ENCODE measurements at places on chromosomes 6 and 20.

- no peak for DNase-seq
Measured at GRCh38 chr6:134115715-134116074, 63.3 kb upstream of the SLC2A12 start.

DNA sequence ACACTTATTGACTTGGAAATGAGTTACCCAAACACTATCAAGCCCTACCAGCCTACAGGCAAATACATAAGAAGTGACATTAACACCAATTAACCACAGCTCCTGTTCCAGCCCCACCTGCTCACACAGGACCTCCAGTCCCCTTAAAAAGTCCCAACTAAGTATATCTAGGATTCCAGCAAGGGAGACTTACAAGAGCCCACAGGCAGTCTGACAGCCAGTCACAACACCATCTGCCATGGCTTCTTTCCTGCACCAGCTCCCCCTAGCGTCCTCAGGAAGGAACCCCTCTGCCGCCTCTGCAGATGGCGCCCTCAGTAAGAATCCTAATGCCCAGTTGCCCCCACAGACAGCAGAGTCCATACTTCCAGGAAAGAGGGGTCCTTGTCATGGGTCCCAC, 122.1 kb downstream of the HIVEP2 start:
- no peak for DNase-seq

GRCh38 chr6:130603391-130603790, 223.8 kb upstream of the SMLR1 start:
- no peak for DNase-seq

GRCh38 chr6:36701401-36701991, 3.9 kb downstream of the RAB44 start:
- no peak for DNase-seq

GRCh38 chr20:50915424-50915823, 15.8 kb downstream of the ADNP start:
- no peak for DNase-seq

- DNase-seq: no peak
Measured at GRCh38 chr20:8067082-8067481, 47.5 kb upstream of the TMX4 start.

GRCh38 chr6:69343851-69344250, 453.0 kb downstream of the LMBRD1 start:
- no peak for DNase-seq

- no peak for DNase-seq
Measured at GRCh38 chr6:166815629-166816028, 140.7 kb downstream of the RNASET2 start.

GRCh38 chr6:170289951-170290295, 955 bp downstream of the DLL1 start:
- DNase-seq: no peak

GRCh38 chr6:143802833-143803565, 40.1 kb upstream of the LTV1 start:
- DNase-seq: no peak

DNA sequence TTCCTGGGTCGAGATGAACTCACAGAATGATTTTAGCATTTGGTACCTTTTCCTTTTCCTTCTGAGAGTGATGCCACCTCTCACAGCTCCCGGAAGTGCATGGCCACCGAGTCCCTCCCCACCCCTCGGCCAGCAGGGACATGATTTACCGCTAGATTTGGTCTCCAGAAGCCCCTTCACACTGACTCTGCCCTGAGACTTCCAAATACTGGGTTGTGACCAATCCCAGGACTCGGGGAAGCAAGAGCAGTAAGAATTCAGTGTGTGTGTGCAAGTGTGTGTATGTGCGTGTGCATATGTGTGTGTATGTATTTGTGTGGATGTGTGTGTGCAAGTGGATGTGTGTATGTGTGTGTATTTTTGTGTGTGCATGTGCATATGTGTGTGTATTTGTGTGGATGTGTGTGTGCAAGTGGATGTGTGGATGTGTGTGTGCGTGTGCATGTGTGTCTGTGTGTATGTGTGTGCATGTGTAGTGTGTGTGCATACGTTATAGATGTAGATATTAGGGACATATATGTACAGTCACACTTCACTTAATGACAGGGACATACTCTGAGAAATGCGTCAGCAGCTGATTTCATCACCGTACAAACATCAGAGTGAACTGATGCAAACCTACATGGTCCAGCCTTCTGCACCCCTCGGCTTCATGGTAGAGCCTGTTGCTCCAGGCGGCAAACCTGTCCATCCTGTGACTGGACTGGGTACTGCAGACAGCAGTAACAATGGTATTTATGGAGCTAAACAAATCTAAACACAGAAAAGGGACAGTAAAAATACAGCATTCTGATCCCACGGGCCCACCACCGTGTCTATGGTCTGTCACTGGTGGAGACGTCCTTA, 374.5 kb downstream of the TAF4 start:
- no peak for DNase-seq

All from NCI-H510A (cell line).